ENCODE measurements at places on chromosomes 12 and 14.

DNA sequence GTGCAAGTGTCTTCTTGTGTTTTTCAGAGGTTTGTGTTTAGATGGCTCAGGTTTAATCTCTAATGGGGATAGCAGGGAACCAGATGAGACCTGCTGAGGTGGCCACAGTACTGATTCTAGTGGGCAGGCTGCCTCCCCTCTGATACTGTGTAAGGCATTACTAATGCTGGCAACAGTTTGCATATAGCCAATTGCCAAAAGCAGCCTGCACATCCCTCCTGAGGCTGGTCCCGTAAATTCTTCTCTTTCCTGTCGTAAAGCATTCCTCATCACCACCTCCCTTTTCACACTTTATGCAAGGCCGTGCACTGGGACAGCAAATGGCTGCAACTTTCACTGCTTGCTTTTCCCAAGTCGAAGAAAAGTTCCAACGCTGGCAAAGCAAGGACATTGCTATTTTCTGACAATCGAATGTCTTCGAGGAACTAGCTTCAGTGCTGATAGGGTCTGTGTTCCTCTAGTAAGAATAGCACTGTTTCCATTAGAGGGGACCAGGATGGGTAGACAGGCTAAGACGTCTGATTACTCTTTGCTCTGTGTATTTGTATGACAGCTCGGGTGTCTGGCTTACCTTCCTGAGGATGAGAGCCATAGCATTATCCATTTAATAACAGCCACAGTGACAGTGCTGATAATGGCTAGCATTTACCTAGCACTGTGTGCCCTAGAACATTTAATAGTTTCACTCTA, 178.2 kb upstream of the HIF1A start:
- no peak for DNase-seq

- no peak for DNase-seq
Measured at GRCh38 chr14:74423246-74423645, 2.8 kb downstream of the SYNDIG1L start.

DNA sequence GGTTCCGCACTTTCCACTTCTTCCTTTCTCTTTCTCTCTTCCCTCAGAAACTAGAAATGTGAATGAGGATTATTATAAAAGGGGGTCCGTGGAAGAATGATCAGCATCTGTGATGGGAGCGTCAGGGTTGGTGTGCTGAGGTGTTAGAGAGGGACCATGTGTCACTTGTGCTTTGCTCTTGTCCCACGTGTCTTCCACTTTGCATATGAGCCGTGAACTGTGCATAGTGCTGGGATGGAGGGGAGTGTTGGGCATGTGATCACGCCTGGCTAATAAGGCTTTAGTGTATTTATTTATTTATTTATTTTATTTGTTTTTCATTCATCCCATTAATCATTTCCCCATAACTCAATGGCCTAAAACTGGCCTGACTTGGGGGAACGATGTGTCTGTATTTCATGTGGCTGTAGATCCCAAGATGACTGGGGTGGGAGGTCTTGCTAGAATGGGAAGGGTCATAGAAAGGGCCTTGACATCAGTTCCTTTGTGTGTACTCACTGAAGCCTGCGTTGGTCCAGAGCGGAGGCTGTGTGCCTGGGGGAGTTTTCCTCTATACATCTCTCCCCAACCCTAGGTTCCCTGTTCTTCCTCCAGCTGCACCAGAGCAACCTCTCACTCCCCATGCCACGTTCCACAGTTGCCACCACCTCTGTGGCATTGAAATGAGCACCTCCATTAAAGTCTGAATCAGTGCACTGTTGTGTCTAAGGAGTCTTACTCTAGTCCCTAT, 4.6 kb upstream of the ATN1 start:
- DNase-seq: no peak

DNA sequence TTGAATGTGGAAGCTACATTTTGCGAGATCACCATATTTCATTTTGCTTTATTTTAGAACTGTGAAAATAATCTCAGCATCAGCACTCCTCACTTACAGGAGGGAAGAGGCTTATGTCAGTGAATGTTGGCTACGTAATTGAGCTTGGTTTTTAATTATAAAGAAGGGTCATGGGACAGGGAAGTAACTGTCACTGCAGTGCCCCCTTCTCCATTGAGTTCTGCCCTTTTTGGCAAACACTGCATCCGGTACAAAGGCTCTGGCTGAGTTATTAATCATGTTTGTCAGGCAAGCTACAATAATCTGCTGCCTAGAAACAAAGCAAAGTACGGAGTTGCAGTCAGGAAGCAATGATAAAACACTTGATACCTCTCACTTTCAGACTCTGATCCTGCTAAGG, 546.7 kb downstream of the SNAPC1 start:
- DNase-seq: no peak

GRCh38 chr14:60250257-60251035, 1.4 kb downstream of the PPM1A start:
- DNase-seq: no peak

DNA sequence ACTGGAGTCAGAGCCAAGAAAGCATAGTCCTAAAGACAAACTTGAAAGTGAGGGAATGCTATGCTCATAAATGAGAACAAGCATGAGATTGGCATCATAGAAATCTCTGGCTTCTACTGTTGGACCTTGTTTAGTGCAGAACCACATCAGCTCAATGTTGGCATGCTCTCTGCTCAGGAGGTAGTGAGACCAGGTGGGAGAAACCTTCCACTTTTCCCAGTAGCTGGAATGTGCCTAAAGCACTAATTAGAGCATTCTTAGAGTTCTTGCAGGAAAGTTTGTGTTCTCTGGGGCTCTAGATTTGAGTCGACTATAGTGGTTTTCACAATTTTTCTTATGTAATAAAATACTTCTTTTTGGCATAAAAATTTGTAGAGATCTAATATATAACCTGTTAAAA, 159.7 kb upstream of the PRICKLE1 start:
- DNase-seq: no peak

GRCh38 chr12:46184798-46185595, 83.8 kb downstream of the SLC38A1 start:
- no peak for DNase-seq

DNA sequence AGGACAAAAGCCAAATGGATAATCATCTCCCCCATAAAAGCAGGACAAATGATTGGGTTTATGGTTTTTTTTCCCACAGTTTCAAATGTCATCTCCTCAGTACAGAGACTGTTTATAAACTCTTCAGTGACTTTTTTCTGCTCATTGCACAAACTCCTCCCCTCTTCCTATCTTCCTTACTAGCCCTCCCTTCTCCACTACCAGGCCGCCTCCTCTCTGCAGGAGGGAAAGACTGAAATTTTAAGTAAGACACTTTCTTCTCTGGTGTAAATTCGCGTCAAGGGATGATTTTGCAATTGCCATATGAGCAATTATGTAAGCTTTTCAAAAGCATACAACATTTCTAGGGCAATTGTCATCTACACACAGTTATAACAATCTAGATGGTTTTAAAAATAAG, 37.0 kb downstream of the BTG1 start:
- DNase-seq: no peak

- no peak for DNase-seq
Measured at GRCh38 chr14:69574263-69574953, at the start of gene CCDC177. TSS of gene CCDC177 (minus strand) at chr14:69574871. CDS start at chr14:69573622, 1,249 bp downstream.

- no peak for DNase-seq
Measured at GRCh38 chr12:26369588-26369987, 174.2 kb downstream of the SSPN start.

DNA sequence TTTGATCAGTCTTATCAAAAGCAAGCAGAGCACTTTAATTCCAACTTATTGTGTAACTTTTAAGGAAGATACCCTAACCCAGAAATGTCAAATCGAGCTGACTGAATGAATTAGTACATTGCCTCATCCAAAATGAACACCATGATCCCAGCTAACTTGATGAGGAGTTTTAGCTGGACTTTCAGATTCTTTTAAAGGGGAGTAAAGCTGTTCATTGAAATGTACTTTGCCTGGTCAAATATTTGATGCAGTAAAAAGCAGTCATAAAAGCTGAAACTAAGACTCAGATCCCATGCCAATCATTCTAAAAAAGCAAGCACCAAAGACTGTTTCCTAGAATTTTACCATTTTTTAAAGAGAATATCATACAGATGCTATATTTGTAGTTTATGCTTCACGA, 114.1 kb downstream of the FSCB start:
- DNase-seq: no peak

- no peak for DNase-seq
Measured at GRCh38 chr14:29235991-29236390, 469.4 kb downstream of the FOXG1 start.

GRCh38 chr12:50686976-50687375, 76.9 kb upstream of the ATF1 start:
- no peak for DNase-seq
